ENCODE measurements at places on chromosomes 16 and 17. TPM values are rescaled to one million over a fixed set of nuclear protein-coding genes. Genes with fewer than 3 reads are reported as not detected.

DNA sequence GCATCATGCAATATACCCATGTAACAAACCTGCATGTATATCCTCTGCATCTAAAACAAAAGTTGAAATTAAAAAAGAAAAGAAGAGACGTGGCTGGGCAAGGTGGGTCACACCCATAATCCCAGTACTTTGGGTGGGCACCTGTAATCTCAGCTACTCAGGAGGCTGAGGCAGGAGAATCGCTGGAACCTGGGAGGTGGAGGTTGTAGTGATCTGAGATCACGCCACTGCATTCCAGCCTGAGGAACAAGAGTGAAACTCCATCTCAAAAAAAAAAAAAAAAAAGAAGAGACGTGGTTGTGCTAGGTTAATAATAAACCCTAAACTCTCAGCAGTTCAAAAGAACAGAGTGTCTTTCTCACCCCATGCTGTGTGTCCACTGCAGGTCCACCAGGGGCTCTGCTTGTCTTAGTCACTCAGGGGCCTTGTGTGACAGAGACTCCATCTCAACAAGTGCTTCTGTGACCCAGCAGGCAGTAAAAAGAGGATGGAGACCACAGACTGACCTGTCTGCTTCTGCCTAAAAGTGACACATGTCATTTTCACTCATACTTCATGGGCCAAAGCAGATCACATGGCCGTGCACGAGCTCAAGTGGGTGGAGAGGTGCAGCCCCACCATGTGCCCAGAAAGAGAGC lies 22.3 kb upstream of the N4BP1 start:
- DNase-seq, result no peak

- DNase-seq, result no peak
Observed at GRCh38 chr16:78300469-78300868, 201.0 kb downstream of the WWOX start.

DNA sequence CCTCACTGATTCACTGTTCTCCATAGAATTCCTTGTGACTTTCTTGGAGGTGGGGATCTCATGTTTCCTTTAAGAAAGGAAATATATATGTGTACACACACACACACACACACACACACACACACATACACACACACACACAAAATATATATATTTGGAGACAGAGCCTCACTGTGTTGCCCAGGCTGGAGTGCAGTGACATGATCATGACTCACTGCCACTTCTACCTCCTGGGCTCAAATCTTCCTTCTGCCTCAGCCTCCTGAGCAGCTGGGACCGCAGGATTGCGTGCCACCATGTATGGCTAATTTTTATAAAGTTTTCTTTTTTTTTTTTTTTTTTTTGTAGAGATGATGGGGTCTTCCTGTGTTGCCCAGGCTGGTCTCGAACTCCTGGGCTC lies 45.9 kb downstream of the CDH13 start:
- no peak for DNase-seq

- no peak for DNase-seq
Observed at GRCh38 chr16:82776470-82777146, 149.8 kb downstream of the CDH13 start.

GAS2L2 gene
- not detected for total RNA-seq

SMTNL2 gene
- total RNA-seq, result not detected

- DNase-seq, result no peak
Observed at GRCh38 chr16:52568983-52569690, 22.2 kb upstream of the TOX3 start.

DNA sequence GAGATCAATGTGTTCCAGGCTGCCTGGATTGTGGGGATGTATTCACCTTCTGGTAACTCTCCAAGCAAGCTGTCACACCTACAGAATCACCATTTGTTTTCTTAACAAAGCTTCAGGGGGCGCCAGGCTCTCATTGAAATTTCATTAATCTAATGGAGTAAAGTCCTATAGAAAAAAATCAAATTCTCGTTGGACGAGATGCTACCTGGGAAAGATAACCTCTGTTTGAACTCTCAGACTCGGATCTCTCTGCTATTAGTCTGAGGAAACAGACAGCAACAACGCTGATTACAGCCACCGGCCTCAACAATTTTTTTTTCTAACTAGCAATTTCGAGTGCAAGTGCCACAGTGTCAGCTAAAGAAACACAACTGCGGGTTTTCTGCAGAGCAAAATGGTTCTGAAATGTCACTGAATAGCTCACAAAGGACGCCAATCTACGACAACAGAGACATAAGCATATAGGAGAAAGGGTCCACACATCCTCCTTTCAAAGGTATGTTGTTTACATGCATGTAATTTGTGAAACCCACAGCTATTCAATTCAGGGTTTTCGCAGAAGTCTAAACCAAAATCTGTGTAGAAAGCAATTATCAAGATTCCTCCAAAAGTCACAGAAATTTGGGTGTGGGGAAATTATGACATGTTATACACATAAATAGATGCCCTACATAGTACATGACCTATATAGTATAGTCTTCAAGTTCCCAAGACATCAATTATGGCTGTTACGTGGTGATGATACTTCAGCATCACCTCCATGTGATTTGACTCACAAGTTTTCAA lies 135.8 kb downstream of the SKAP1 start:
- DNase-seq, result no peak

Measured in endothelial cell of umbilical vein (primary cell).